ENCODE measurements at places on chromosomes 1 and 21.

- DNase-seq = no peak
Observed at GRCh38 chr1:186987769-186988168, 159.0 kb downstream of the PLA2G4A start.

GRCh38 chr21:15564907-15565306 lies 164.9 kb upstream of the USP25 start:
- no peak for DNase-seq

DNA sequence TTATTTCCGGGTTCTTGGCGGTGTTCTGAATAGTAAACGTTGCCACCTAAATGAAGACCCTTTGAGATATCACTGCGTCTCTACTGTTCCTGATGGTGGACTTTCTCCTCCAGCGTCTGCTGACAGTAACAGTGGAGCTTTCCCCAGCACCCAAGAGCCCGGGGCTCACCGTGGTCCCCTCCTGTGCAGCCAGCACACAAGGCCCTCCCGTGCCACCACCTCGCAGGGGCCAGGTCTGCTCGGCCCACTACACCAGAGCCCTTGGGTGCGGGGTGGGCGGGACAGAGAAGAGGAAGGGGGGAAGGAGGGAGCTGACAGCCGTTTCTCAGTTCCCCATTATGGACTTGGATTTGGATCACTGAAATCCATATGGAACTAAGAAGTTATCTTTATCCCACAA lies 61.2 kb upstream of the TRAPPC10 start:
- no peak for DNase-seq

GRCh38 chr1:86016076-86016759 lies 140.4 kb downstream of the COL24A1 start:
- DNase-seq = no peak

DNA sequence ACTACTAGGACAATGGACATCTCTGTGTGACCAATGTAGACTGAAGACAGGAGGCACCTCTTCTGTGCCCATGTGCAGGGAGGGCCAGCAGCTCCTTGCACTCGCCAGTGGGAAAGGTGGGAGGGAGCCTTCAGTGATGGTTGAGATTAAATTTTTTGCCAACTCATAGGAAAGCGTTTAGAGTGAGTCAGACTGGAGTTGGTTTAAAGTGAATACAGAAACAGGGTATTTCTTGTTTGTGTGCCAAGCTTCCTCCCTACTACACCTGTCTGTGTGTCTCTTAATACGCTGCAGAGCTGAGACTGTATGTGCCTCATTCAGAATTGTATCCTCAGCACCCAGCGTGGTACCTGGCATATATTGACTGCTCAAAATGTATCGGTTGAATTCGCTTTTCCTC lies 13.5 kb upstream of the COL16A1 start:
- no peak for DNase-seq

- no peak for DNase-seq
Observed at GRCh38 chr1:217012659-217013058, 289.4 kb upstream of the ESRRG start.

- no peak for DNase-seq
Observed at GRCh38 chr21:31194510-31195293, 149.4 kb downstream of the TIAM1 start.
